ENCODE measurements at places on chromosomes 1 and 21. TPM values are rescaled to one million over a fixed set of nuclear protein-coding genes. Genes with fewer than 3 reads are reported as not detected.

- no peak for DNase-seq
- H3K4me1 ChIP-seq, result no peaks in the 10 kb centered on the region
- H3K36me3 ChIP-seq, result peaks cover 1% of the 10 kb centered on the region
- H3K4me3 ChIP-seq, result no peak overlapping the region
- H3K27me3 ChIP-seq, result no peaks in the 10 kb centered on the region
Observed at GRCh38 chr1:13706046-13706445, 6.1 kb downstream of the PRDM2 start.

GRCh38 chr1:14725695-14726094, 127.2 kb downstream of the KAZN start:
- no peak for DNase-seq
- H3K27ac ChIP-seq, result no peak overlapping the region
- H3K4me3 ChIP-seq, result no peak overlapping the region
- H3K4me1 ChIP-seq, result peaks cover 7% of the 10 kb centered on the region

The MIXL1 gene
- not detected for total RNA-seq

- H3K27ac ChIP-seq, result no peak overlapping the region
- no peak overlapping the region for H3K4me3 ChIP-seq
- H3K4me1 ChIP-seq, result no peaks in the 10 kb centered on the region
- DNase-seq, result no peak
- H3K36me3 ChIP-seq, result no peaks in the 10 kb centered on the region
Observed at GRCh38 chr1:195580988-195581387, 1027.3 kb downstream of the KCNT2 start.

DNA sequence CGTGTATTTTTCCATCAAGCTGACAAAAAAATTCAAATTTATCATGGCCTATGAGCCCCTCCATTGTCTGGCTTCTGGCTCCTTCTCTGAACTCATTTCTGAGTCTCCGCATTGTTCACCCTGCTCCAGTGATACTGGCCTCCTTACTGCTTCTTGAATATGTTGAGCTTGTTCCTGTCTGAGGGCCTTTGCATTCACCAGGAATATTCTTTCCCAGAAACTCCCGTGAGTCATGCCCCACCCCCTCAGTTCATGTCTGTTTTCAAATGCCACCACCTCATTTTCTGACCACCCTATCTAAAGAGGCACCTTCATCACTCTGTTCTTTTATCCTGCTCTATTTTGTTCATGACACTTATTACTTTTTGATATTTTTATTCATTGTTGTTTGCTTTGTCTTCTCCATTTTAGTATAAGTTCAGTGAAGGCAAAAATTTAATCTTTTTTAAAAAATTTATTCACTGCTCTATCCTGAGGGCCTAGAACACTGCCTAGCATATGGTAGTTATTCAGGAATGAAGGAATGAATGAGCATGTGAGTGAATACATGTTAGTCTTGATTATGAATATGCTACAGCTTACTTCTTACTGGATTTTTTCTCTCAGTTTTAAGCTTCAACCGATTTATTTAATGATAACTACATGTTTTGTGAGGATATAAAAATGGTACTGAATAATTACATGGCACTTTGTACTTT, 140.4 kb upstream of the C1orf105 start:
- H3K4me1 ChIP-seq, result peaks cover 50% of the 10 kb centered on the region
- H3K36me3 ChIP-seq, result peaks cover 4% of the 10 kb centered on the region
- H3K27me3 ChIP-seq, result no peaks in the 10 kb centered on the region
- no peak overlapping the region for H3K4me3 ChIP-seq
- H3K27ac ChIP-seq, result no peak overlapping the region

DNA sequence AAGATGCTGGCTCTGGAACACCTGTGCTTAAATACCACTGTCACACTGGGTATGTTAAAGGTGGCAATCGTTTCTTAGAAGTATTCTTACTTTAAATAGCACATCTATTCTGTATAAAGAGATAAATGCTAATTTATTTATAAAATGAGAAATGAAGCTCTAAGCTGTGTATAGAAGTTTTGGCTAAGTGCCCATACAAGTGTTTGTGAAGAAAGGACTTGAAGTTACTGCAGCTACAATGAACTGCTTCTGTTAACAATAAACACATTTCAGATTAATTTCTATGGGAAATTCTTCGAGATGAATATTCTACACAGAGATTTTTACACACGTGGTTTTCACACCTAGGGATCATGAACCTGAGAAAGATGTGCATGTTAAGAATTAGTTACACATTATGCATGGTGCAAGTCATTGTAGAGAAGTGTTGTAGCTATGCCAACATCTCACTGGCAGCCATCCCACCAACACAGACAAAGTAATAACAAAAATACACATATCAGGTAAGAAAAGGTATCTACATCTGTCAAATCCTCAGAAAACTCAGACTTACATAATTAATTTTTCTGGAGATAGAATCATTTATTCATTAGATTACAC, 16.2 kb downstream of the COL24A1 start:
- peaks cover 25% of the 10 kb centered on the region for H3K27me3 ChIP-seq
- no peak overlapping the region for H3K27ac ChIP-seq
- H3K36me3 ChIP-seq, result no peaks in the 10 kb centered on the region

DNA sequence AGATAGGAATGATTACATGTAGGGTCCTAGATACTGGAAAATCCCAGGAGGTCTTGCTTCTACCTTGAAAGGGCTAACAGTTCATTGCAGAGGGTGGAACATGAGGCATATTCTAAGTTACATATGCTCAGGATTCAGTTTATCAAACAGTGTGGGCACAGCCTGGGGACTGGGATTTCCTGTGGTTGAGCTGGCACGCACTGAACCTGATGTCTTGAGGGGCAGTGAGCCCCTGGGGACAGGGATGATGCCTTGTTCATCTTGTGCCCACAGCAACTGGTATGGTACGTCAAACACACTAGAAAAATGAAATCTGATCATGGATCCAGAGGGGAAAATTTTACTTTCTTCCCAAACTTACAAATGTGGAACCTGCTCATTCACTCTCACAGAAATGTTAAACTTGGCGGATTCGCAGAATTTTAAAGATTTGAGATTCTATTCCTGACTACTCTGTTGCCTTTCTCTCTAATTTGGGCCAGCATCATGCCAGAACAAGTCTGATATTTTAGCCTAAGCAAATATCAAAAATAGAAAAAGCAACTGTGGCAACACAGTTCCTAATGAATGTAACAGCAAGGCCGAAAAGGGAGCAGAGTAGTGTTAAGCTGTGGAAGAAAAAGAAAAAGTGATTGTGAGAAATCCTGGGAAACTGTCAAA, 68.2 kb upstream of the COL24A1 start:
- no peak for DNase-seq
- no peaks in the 10 kb centered on the region for H3K36me3 ChIP-seq
- peaks cover 13% of the 10 kb centered on the region for H3K27me3 ChIP-seq
- H3K4me1 ChIP-seq, result no peaks in the 10 kb centered on the region

Measured in Calu3 (cell line).